HS-27A (cell line): ENCODE measurements at places on chromosomes 2 and 18.
A peak's percentile ranks its signal among the peaks of the same experiment; 100 is the strongest.

GRCh38 chr2:42567806-42568400 lies 529 bp upstream of the MTA3 start:
- DNase-seq = no peak

GRCh38 chr2:18412980-18413675 lies 147.3 kb downstream of the RDH14 start:
- peak; percentile 49 for DNase-seq

GRCh38 chr2:12824778-12825379 lies 108.1 kb downstream of the TRIB2 start:
- no peak for DNase-seq

GRCh38 chr2:7929281-7929680 lies 752.6 kb upstream of the ID2 start:
- no peak for DNase-seq

DNA sequence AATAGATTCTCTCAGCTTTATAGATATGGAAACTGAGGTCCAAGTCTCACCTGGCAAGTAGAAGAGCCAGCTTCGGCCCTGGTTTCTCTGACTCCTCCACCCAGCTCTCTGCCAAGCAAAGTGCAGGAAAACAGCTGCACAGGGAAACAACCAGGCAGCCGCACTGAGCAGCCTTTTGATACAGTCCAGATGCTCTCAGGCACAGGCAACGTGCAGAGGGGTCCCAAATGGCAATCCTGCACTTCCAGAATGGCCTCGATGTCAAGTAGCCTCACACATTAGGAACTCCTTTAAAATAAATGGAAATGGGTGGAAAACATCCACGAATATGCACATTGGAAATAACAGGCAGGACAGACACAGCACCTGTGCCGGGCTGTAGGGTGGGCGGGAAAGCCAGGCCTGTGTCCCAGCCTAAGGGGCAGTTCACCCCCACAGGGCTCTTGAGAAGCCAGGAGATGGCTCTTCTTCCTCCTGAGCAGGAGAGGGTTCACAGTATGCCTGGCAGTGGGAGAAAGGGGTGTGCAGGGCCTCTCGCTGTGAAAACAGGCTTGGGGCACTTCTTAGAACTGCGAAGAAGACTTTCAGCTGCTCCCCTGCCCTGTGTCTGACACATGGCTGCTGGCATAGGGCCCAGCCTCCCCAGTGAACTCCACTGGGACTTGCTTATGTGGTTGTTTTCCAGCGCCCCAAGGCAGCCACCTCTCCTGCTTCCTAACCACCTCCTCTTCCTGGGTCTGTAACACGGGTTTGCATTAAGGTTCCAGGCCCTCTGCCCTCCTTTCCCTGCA lies 63.9 kb upstream of the TUBA3E start:
- DNase-seq = no peak

DNA sequence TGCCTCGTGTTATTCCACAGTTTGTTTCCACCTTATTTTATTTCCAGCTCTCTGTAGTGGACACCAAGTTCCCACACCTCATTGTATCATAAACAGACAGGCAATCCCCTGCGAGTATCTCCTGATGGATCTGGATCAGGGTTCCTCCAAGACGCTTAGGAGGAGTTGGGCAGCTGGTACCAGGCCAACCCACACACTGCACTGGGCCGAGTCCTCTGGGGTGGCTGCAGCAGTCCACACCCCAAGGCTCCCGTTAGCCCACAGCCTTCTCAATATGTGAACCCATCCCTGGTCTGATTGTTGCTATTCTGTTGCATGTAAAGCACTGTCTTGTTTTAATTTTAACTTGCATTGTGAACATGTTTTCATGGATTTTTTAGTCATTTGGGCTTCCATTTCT lies 178.8 kb upstream of the RAB6C start:
- no peak for DNase-seq

- no peak for DNase-seq
Observed at GRCh38 chr2:207167099-207167923, 1.6 kb upstream of the KLF7 start.

GRCh38 chr2:65381607-65382051 lies 50.8 kb downstream of the SPRED2 start:
- no peak for DNase-seq

DNA sequence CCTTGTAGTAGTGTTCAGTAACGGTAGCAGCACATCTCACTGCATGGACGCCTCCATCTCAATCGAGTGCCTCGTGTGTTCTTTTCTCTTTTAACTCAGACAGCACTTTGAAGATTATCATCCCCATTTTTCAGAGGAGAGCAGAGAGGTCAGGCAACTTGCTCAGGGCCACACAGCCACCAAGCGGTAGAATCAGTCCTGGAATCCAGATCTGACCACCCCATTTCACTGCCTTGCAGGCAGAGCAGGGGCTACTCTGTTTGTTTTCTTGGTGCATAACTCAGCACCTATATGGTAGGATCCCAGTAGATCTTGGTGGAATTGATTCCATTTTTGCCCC lies 129.5 kb downstream of the SMAD7 start:
- no peak for DNase-seq

DNA sequence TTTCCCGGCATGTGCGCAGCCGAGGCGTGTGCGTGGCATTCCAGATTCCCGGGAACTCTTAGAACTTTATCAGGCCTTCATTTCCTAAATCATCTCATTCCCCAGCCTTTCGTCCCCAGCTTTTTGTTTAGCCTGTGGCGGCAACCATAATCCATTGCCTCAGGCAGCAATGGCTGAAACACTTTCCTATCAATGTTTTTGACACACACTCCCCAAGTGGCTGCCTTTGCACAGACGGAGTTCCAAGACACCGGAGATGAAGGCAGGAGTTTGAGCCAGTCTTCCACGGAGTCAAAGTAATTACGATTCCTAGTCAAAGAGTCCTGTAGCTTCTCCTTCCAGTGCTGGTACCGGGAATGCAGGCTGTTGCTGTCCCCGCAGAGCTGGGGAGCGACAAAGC lies 64.8 kb downstream of the KCNG2 start:
- DNase-seq = no peak

GRCh38 chr2:19349911-19350677 lies 8.3 kb downstream of the OSR1 start:
- DNase-seq = no peak

DNA sequence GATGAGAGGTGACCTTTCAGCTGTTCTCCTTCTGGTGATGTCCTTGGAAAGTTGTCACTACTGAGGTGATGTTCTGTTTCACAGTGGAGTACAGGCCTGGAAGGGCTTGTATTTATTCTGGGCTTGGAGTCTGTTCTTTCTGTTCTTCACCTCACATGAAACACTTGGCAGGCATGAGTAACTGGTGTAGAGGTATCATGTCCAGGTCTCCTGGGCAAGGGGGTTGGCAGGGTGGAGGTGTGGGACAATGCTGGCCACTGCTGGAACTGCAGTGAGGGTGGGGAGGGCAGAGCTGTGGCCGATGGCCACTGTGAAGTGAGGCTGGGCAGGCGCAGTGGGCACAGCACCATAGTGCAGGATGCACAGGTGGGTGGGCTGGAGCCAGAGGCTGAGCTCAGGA lies 35.4 kb downstream of the PLEKHB2 start:
- DNase-seq = no peak

DNA sequence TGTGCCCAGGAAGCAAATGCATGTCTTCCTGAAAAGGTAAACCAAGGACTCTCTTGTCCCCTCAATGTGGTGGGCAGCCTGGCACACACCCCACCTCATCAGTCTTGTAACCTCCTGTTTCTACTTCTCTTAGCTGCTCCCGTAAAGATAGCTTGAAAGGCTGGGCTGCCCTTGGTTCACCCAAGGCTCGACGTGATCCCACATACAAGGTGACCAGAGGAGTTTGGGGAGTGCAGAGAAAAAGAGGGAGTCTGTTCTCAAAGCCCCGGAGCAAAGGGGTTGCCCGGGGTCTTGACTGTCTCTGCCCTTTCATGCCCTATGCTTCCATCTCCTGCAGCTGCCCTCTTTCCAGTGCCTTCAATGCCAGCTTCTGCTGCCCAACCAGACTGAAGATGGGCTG lies 18.3 kb upstream of the FOSL2 start:
- DNase-seq = no peak

DNA sequence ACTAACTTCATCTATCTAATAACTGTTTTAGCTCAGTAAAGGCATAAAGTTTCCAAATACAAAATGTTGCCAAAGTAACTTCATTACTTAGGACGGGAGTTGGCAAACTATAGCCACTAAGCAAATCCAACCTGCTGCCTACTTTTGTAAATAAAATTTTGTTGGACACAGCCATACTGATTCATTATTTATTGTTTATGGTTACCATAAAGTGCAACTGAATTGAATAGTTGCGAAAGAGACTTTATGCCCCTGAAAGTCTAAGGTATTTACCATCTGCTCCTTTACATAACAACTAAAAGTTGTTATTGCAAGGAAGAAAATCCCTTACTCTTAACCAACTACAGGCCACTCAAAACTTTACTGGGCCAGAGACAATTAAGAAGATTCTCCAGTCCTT lies 256.7 kb upstream of the RBBP8 start:
- no peak for DNase-seq
